Fibroblast of skin of abdomen (primary cell): ENCODE measurements at places on chromosomes 6 and 20.

- peak; percentile 25 for DNase-seq
These were observed 65.4 kb upstream of the MAFB start for GRCh38 chr20:40754339-40754943.

- peak; percentile 61 for DNase-seq
These were observed 4.4 kb upstream of the RPS21 start for GRCh38 chr20:62382306-62383198.

DNA sequence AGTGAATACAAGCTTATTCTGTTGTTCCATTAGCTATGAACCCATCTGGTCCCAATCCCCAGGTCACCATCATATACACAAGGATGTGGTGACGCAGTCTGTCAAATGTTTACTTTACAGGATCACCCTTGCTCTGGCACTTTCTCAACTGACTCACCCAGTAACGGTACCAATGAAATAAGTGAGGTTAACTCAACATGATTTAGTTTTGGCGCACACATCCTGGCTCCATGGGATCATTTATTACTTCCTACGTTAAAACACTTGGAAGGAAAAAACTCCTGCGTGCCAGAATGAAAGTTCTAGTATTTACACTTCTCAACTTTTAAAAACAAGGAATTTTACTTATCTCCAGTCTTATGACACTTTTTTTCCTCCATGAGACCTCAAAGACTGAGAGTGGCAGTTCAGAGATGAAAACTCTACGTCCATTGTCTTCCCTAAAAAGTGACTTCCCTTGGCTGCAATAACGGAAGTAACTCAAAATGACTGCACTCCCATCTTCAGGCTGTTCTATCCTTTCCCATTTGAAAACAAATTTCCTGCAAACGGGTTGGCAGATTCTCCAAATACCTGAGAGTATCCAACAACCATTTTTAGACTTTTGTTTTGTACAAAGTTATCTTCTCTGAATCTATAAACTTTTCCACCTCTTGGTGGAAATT lies 15.9 kb downstream of the AGPAT4 start:
- DNase-seq, result peak; percentile 89

GRCh38 chr20:58876437-58876836 lies 23.9 kb downstream of the GNAS start:
- no peak for DNase-seq

DNA sequence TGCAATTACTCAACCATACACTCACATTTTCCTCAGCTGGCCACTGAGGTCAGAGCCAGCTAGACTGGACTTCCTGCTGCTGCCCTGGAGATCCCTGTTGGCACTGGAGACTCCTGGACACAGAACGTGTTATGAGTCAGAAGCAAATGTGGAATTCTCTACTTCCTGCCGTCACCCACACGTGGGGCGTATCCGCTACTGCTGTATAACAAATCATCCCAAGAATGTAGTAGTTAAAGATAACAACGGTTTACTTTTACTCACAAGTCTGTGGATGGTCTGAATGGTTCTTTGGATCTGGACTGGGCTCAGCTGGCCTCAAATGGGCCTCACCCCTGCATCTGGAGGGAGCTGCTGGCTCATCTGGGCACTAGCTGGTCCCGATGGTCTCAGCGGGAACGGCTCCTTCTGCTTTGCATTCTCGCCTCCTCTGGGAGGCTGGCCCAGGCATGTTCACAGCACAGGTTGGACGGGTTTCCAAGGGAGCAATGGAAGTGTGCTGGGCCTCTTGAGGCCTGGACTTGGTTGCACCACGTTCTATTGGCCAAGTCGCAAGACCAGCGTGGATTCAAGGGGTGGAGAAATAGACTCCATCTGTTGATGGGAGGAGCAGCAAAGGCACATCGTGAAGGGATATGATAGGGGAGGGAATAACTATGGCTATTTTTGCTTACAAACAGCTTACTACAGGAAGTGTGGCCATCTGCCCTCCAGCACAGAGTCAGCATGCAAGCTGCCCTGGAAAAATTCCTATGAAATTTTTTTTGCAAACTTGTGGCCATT lies 118.5 kb downstream of the SNX5 start:
- peak; percentile 79 for DNase-seq

- DNase-seq, result peak; percentile 91
These were observed 39.0 kb downstream of the GMPR start for GRCh38 chr6:16277101-16277981.

- DNase-seq, result peak; percentile 79
These were observed 45.6 kb upstream of the ANKEF1 start for GRCh38 chr20:9989066-9989724.

DNA sequence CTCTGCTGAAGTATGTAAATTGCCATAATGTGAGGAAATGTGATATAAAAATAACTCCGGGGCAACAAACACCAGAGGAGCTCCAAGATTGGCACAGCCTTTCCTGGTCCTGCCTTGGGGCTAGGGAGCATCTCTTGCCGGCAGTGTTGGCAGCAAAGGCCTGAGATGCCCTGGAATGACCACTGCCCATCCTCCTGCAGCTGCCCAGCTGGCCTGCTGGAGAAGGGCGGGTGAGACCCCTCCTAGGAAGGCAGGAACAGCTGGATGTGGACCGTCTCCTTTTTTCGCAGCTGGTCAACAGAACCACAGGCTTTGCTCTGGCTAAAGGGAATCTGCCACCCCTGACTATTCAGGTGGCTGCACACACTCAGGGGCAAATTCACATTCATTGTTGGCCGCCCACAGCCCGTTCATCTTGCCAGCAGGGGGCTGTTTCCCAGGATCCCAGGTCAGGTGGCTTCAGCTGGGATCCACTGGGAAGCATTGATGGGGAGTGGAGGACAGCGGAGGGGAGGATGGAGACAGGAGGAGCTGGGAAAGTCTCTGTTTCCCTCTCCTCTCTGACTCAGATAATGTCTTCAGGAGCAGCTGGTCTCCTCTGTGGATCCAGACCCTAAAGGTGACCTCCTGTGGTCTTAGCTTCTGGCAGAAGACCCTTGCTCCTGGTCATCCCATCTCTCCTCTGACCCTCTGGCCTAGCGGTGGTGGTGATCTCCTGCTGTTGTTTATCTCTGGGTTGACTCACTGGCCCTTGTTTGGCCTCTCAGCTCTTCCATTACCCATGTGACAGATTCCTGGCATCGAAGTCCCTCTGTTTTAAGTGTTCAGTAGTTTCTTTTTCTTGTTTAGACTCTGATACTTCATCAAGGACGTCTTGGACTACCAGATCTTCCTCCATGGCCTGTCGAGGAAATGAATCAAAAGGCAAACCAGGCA lies 336.7 kb downstream of the DHX35 start:
- no peak for DNase-seq

- DNase-seq, result peak; percentile 71
These were observed 609.3 kb downstream of the COL12A1 start for GRCh38 chr6:74596588-74596987.

- no peak for DNase-seq
These were observed 637.4 kb downstream of the CD109 start for GRCh38 chr6:74333406-74333805.

DNA sequence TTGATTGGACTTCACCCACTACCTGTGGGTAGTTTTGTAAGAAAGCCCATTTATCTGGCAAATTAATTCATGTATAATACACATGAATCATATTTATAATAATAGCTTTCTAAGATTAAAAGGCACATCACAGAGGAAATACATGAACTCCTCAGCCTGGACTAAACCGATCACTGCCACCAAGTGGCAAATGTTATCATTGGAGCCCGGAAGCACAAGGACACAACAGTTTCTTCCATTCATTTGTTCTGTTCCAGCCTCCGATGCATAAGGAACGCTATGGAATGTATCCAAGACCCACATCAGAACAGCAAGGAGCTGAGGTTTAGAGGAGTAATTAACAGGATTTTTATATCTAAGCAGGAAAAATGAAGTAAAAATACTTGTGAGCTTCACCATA lies 13.9 kb upstream of the IPCEF1 start:
- DNase-seq, result peak; percentile 52

DNA sequence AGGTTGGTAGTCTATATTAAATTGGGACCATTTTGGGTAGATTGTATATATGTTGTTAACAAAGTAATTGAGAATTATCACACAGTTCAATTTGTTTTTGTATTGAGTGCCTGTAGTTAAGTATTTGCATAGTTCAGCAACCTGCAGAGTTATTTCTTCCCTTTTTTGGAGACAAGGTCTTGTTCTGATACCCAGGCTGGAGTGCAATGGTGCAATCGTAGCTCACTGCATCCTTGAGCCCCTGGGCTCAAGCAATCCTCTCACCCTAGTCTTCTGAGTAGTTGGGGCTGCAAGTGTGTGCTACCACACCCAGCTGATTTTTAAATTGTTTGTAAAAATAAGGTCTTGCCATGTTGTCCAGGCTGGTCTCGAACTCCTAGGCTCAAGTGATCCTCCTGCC lies 250.5 kb downstream of the UTRN start:
- DNase-seq, result no peak

DNA sequence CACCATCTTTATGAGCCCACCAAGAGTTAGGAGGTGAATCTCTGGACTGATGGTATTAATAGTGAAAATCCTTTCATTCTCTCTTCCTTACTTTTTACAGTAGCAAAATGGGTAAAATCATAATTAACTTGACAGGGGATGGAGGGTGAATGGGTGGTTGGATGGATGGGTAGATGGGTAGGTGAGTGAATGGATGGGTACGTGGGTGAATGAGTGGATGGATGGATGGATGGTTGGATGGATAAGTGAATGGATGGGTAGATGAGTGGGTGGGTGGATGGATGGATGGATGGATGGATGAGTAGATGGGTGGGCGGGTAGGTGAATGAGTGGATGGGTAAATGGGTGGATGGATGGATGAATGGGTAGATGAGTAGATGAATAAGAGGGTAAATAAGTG lies 63.2 kb downstream of the BMP7 start:
- no peak for DNase-seq

- DNase-seq, result peak; percentile 25
These were observed 23.6 kb upstream of the APCDD1L start for GRCh38 chr20:58538752-58539151.

GRCh38 chr20:56945901-56946300 lies 316.8 kb downstream of the TFAP2C start:
- DNase-seq, result no peak

DNA sequence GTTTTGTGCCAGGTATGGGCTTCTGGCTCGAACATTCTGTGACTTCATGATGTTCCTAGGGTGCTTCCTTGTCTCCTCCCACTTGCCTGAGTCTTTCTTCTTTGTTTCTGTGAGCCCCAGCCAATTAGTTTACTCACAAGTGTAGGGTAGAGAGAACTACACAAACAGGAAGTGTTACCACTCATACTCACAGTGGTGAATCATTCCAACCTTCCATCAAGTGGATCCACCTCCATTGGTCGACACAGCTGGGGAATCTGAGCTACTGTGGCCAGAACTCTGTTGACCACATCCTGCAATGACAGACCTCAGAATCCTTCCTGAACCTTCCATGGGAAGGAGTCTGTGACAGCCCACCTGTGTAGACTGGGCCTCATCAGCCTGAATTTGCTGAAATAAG lies 76.8 kb downstream of the UNC5CL start:
- peak; percentile 91 for DNase-seq

- DNase-seq, result no peak
These were observed 255.5 kb downstream of the KIF16B start for GRCh38 chr20:16317445-16318362.

DNA sequence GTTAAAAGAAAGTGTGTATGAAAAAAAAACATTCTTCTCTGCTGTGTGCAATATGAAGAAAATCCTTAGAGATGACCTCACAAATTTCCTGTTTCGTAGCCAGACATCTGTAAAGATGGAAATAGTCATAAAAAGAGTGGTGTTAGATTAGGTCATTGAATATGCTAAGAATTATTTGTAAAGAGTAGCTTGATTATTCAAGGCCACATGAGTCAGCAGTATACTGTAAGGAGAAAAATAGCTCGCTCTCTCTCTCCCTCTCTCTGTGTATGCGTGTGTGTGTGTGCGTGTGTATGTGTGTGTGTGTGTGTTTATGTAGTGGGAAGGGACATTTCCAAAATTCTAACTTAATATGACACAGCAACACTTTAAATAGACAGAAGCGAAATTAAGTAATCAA lies 78.8 kb downstream of the PTCHD4 start:
- peak; percentile 87 for DNase-seq

DNA sequence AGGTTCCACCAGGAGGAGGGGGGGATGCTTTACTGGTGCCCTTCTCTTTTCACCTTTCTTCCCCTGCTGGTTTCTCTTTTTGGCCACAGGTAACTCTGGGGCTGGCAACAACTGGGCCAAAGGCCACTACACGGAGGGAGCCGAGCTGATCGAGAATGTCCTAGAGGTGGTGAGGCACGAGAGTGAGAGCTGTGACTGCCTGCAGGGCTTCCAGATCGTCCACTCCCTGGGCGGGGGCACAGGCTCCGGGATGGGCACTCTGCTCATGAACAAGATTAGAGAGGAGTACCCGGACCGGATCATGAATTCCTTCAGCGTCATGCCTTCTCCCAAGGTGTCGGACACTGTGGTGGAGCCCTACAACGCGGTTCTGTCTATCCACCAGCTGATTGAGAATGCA lies 4.4 kb downstream of the TUBB1 start:
- DNase-seq, result no peak

- no peak for DNase-seq
These were observed 38.3 kb downstream of the BCL2L1 start for GRCh38 chr20:31684153-31685015.

GRCh38 chr6:87697581-87698546 lies 4.2 kb downstream of the AKIRIN2 start:
- DNase-seq, result peak; percentile 99

DNA sequence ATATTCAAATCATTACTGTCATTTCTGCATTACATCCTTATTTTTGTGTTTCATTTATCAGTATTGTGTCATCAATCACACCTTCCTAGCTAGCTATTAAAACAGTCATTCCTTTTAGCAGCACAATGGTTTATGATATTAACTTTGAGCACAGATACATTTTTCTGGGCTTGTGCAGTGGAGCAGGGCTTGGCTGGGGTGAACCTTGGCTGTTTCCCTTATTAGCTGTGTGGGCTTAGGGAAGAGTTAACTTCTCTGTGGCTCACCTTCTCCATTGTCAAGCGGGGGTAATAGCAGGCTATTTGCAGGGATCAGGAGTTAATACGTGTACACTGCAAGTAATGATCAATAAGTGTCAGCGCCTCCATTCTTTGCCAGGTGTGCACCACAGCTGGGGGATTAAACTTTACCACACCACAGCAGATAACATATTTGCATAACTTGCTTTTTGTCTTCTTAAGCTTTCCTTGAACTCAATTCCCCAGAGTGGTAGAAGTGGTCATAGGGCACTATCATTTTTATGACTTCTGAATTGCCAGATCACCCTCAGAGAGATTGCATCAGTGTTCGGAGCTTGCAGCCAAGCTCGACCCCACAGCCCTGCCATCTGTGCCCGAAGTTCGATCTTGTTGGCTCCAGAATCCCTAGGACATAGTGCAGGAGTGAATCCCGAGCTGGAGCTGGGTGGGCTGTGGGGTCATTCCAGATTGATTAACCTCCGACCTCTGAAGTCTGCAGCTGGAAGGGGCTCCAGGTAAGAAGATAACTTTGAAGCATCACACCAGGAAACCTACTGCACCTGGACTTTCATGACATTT lies 1.5 kb upstream of the PYGB start:
- no peak for DNase-seq

DNA sequence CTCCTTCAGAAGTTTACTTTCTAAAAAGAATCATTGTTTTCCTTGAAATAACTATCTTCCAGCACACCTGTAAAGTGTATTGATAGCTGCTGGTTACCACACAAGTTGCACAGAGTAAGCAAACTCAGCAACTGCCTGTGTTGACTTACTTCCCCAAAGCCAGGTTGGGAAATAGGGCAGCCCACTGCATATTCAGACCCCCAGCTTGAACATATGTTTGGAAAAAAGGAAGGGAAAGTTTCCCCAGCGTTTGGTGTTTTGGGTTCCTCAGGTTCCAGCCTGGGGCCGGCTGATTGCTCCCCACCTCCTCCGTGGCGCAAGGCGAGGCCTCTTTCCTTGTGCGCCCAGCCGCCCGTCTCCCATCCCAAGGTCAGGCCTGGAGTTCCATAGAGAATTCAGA lies 70.1 kb upstream of the QKI start:
- DNase-seq, result no peak

GRCh38 chr6:131914967-131915751 lies 36.0 kb downstream of the CCN2 start:
- peak; percentile 74 for DNase-seq
